ENCODE measurements at places on chromosomes 3 and 15.

DNA sequence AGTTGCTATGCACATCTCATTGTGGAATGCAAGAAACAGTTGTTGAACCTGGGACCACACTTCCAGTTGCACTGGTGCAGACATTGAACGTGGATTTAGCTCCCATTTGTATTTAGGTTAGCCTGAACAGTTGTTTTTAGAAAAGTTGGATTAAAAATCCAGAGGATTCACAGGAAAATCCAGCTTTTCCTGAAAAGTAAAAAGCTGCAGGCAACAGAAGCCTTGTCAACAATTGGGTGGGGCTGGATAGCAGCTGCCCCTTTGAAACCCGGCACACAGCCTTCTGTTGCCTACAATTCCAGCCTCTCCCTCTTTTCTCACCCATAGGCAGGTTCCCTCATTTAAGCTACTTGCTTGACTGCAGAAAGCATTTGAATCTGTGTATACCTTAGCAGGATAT is 165.3 kb upstream of the TBL1XR1 start:
- DNase-seq = no peak

DNA sequence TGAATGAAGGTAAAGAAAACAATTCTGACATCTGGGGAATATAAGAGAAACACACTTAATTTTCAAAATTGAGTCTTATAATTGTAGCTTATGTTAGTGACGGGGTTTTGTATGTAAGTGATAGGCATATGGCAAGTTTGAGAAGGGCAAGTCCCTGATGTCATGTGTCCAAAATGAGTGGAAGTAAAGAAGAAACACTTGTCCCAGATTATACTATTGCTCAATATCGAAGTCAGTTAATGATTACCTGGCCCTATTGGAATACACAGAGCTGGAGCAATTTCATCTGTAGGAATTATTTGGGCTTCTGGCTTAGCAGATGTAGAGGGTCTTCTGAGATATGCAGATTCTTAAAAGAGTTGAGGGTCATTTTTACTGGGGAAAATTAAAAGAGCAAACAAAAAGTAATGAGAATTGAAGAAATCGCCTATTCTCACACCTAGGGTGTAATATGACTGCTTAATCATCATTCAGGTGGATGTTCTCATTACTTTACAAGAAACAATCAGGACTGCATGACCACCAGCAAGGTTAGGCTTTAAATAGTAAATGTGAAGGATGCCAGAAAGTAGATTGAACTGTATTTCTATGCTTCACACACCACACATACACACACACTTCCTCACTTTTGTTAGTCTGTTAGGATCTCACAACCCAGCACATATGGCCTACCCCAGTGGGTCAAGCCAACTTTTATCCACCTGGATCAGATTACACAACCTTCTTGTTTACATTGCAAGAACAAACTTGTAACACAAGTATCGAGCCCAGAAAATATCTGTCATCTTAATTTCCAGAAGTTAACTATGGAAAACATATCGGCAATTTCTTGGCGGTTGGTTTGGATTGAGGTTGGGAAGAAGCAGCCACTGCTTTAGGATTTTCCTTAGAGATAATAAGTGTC is 183.3 kb upstream of the LRRC3B start:
- DNase-seq = no peak

- no peak for DNase-seq
Observed at GRCh38 chr3:42151596-42152168, 60.5 kb downstream of the TRAK1 start.

- DNase-seq = peak; percentile 89
Observed at GRCh38 chr15:74312445-74313007, 54.9 kb downstream of the CYP11A1 start.

All from glutamatergic neuron (in vitro differentiated cells).